ENCODE measurements at places on chromosomes 7 and 10.

- DNase-seq = no peak
Measured at GRCh38 chr10:29596826-29597225, 37.9 kb downstream of the SVIL start.

GRCh38 chr10:16787361-16787791 is 29.8 kb downstream of the RSU1 start:
- peak; percentile 90 for DNase-seq

DNA sequence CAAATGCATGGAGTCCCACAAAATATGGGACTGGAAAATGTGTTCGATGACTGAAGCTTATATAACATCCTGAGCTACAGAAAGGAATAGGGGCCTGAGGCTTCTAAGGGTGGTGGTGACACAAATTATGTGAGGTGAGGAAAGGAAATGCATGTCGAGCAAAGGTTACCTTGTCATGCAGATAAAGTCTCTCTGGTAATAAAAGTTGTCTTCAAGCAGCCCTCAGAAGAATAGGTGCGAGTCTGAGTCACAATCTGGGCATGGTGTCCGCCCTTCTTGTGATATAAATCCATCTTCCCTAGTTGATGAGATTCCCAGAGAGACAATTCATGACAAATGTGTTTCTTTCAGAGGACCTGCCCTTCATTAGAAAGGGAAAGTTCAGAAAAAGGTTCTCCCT is 985.2 kb upstream of the C7orf33 start:
- DNase-seq = no peak

- no peak for DNase-seq
Measured at GRCh38 chr10:123860209-123860608, 31.4 kb downstream of the CPXM2 start.
